Esophagus squamous epithelium (tissue), 5 donors: ENCODE measurements at places on chromosomes 11 and 22. TPM values are rescaled to one million over a fixed set of nuclear protein-coding genes. Genes with fewer than 3 reads are reported as not detected.

DRICH1 gene
- not detected for total RNA-seq

OR4D5 gene
- not detected for total RNA-seq

SYT7 gene
- 2.0 TPM for total RNA-seq

DBX1 gene
- total RNA-seq, result not detected

OR10A6 gene
- total RNA-seq, result not detected

FGF4 gene
- not detected for total RNA-seq

DERL3 gene
- 1.9 TPM for total RNA-seq
